ENCODE measurements at places on chromosomes 6 and 20. TPM values are rescaled to one million over a fixed set of nuclear protein-coding genes. Genes with fewer than 3 reads are reported as not detected.

GRCh38 chr6:129774697-129775447, 64.9 kb upstream of the ARHGAP18 start:
- H3K4me3 ChIP-seq, result no peak overlapping the region
- H3K27me3 ChIP-seq, result no peaks in the 10 kb centered on the region
- H3K4me1 ChIP-seq, result no peaks in the 10 kb centered on the region
- DNase-seq, result peak; percentile 32
- H3K27ac ChIP-seq, result no peak overlapping the region
- no peaks in the 10 kb centered on the region for H3K36me3 ChIP-seq

GRCh38 chr6:15282334-15282733, 36.5 kb downstream of the JARID2 start:
- H3K4me1 ChIP-seq, result peaks cover 35% of the 10 kb centered on the region
- DNase-seq, result no peak
- H3K27ac ChIP-seq, result no peak overlapping the region
- H3K27me3 ChIP-seq, result no peaks in the 10 kb centered on the region

DNA sequence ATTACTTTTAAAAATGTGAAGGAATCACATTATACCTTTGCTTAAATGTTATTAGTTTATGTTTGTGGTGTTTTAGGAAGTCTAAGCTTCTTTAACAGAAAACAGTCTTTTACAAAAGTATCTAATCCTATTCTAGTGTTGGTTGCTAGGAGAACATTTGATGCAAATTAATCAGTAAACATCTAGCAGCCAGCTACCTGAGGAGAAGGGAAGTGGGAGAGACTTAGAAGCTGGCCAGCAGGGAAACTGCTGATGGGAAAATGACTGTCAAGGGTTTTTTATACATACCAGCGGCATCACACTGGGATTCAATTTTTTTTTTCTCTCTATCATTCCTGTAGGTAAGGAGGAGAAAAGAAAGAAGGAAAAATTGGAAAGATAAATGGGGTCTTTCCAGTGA, 686.0 kb upstream of the MMS22L start:
- H3K4me1 ChIP-seq, result no peaks in the 10 kb centered on the region
- H3K4me3 ChIP-seq, result no peak overlapping the region
- H3K27ac ChIP-seq, result no peak overlapping the region
- no peak for DNase-seq
- H3K36me3 ChIP-seq, result no peaks in the 10 kb centered on the region

Gene MDFI
- not detected for total RNA-seq

All from CD4-positive, alpha-beta memory T cell (primary cell).